ENCODE measurements at places on chromosomes 4 and X. TPM values are rescaled to one million over a fixed set of nuclear protein-coding genes. Genes with fewer than 3 reads are reported as not detected.

- no peak for DNase-seq
These were observed 123.4 kb upstream of the ATP6AP2 start for GRCh38 chrX:40457406-40457805.

DNA sequence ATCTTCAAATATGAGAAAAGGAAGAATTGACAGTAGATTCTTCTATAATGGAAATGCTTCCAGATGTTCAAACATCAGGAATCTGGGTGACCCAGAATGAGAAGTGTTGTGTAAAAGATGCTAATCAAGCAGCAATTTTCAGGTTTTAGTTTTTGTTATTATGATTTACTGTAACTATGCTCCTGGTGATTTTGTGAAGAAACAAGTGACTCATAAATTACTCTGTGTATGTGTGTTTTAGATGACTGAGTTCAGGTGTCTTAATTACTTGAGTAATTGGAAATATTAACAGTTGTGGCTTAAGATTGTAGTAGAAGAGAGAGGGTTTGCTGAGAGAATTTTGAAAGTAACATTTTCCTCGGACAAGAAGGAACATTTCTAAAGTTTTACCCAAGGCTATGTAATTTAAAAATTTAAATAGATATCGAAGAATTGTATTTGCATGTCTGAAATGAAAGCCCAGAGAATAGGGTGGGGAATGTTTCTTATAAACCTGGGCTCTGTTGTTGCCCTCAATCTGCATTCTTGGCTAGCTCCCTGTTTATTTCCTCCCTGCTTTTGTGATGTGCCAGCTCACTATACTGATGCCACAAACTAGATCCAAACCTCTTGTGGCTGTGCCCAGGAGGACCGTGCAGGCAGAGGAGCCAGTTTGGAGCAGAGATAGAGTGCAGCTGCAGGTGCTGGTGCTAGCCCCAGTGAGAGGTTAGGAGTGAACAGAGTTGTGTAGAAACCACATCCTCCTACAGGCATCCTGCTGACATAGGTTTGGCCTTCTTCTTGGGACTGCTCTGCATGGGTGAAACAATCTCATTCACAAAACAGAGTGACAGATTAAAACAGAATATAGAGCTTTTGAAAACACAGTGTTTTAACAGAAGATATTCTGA, 25.4 kb upstream of the TNIP3 start:
- DNase-seq: no peak

DNA sequence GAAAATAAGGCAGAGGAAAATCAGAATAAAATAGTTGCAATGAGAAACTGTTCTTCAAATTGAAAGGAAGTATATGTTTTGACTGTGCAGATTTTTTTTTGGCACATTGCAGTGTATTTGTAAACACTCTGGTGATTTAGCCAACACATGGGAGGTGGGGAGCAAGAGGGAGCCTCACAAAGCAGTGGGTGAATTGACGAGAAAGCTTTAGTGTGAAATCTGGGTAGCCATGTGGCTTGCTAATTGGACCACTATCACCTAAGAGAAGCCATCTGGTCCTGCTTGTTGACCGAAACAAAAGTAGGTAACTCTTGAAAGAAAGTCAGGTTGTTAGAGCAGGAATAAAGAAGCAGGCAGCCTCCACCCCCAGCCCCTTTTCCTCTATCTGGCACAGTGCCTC, 10.4 kb downstream of the CLCN5 start:
- no peak for DNase-seq

Gene COX7B
- total RNA-seq: 1,849 TPM

DNA sequence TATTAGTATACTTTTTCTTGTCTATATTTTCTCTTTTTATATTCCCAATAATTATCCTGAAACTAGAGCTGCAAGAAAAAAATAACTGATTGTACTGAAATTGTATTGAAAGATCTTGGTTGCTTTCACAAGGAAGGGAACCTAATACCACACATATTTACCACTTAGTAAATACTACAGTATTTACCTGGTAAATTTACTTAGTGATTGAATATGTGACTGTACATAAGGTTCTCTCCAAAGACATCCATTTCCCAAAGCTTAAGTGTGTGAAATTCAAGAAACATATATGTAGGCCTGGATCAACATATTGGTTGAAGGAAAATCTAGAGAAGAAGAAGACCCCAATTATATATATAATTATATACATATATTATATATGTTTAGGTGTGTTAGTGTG, 1272.7 kb downstream of the C4orf33 start:
- no peak for DNase-seq

Gene SLC25A31
- total RNA-seq: not detected

DNA sequence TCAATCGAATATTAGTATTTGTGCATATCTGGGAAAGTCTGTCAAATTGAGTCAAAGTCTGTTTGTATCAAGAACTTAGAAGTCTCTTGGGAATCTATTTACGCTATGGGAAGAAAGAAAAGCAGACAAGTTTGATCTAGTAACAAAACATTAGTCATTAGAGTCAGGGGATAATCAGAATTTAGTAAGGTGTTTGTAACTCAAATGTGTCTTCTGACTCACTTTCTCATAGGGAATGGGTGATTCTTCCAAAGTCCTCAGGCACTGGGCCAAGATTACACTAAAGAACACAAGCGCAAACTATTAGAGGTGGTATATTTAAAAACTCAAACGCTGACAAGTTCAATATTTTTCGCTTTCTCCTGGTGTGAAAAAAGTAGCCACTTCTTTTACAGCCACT, 926.5 kb downstream of the PDHA2 start:
- no peak for DNase-seq

DNA sequence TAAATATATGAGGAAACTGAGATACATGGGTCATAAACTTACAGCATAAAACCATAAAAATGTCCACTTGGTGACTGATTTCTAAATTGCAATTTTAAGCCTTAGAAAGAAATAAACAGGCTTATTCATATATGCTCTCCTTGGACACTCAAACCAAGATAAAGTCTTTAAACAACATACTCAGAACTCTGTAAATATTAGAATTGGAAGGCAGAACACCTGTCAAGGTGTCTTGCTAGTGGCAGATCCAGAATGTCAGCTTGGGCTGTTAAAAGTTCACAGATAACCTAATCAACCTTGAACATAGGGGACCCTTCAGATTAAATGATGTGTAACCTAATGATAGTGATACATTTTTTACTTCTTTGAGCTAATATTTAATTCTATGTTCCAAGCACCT, 208.1 kb upstream of the ARSJ start:
- no peak for DNase-seq

GRCh38 chr4:105162123-105162796, 15.6 kb downstream of the TET2 start:
- DNase-seq: no peak

Gene FDCSP
- total RNA-seq: not detected

Gene EREG
- not detected for total RNA-seq

Gene KIT
- total RNA-seq: 1.5 TPM

- DNase-seq: no peak
These were observed 35.7 kb upstream of the FMR1 start for GRCh38 chrX:147875866-147876596.

Data from Right ventricle myocardium inferior (tissue), 1 donor.